ENCODE measurements at places on chromosomes 13 and 19.
A peak's percentile ranks its signal among the peaks of the same experiment; 100 is the strongest.

GRCh38 chr19:54209811-54210494 is 9.3 kb downstream of the RPS9 start:
- DNase-seq, result no peak

- no peak for DNase-seq
These were observed 553.4 kb upstream of the KLF12 start for GRCh38 chr13:74687442-74688182.

GRCh38 chr19:44592451-44592890 is 20.9 kb upstream of the IGSF23 start:
- DNase-seq, result no peak

GRCh38 chr13:113398963-113399754 is 35.2 kb upstream of the GRTP1 start:
- DNase-seq, result no peak

- DNase-seq, result no peak
These were observed 81.0 kb downstream of the GPC6 start for GRCh38 chr13:93307651-93308050.

DNA sequence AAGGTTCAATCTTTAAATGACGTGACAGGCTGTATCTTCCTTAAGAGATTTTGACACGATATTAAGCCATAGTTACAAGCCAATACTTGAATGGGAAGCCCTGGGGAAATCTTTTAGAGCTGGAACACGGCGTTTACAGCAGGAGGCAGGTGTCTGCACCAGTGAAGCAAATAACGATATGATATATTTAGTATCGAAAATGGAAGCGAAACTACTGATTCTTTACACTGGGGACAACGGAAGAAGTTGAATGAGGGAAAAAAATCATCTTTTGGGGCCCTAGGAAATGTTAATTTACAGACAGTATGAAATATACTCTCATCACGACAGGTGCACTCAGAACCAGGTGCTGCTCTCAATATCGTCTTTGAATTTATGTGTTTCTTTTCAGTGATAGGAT is 793.9 kb upstream of the PCDH20 start:
- DNase-seq, result no peak

GRCh38 chr19:22807061-22807835 is 23.3 kb upstream of the ZNF99 start:
- no peak for DNase-seq

DNA sequence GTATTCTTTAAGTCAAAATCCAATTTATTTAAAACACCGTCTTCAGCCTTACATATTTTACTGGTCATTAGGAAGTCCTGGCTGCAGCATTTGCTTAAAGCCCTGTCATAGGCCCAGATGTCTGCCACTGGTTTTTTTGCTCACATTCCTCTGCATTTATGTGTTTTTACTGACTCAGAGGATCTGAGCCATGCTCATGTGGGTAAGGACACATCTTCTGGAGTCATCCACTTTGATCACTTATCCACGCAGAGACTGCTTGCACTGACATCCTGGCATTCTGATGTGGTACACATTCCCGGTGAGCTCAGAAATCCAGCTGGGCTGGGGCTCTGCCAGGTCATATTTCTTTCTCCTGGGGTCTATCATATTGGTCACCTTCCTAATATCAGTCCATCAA is 531.7 kb upstream of the ARGLU1 start:
- no peak for DNase-seq

DNA sequence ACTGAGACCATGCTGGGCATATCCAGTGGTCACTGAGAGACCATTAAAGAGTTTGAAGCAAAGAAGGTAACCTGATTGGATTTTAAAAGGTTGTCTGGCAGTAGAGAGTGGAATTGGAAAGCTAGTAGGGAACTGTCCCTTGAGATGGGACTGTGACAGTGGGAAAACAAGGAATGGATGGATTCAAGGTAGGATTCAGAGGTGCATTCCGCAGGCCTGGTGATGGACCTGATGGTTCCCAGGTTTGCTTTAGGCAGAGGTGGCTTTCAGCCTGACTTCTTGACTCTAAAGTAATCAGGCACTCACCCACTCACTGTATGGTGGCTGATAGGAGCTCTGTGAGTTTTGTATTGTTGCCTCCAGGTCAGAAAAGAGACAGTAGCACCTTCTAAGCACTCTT is 73.0 kb downstream of the DHRS12 start:
- DNase-seq, result no peak

DNA sequence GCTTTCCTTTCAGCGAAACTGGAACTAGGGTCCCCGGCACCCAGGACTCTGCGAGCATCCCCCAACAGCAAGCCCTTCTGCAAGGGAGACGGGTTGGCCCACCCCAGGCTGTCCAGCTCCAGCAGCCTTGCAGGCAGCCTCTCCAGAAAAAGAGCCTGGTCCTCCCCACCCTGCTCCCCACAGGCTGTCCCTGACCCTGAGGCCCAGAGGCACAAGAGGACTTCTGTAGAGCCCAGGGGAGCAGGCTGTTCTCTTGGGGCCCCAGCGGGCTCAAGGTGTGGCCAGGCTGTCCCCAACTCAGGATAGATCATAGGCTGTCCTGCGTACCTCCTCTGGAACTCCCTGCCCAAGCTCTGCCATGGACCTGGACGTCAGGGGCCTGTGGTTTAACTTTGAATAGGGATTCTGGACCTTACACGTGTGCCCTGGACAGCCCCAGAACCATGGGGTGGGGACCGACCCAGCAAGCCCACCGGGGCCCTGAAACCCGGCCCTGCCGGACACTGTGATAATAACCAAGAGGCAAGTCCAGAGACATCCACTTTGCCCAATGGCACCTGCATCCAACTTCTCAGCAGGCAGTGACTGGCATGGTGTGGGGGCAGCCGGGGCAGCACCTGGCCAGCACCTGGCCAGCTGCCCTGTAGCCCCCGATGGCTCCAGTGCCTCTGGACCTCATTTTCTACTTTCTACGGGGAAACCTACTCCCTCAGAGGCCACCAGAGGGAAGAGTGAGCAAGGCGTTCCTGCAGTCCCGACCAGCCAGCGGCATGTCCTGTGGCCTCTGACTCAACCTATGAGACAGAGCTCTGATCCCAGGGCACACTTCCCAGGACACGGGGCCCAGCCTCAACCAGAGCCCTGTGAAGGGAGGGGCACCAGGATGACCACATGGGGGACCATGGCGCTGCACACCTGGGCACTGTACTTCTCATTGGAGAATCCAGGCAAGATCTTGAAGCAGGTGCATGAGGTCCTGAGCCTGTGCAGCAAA is 50.9 kb upstream of the TPM4 start:
- DNase-seq, result no peak

- DNase-seq, result no peak
These were observed 32.1 kb downstream of the SMAD9 start for GRCh38 chr13:36887758-36888521.

GRCh38 chr19:46844067-46844489 is 6.6 kb downstream of the AP2S1 start:
- no peak for DNase-seq

- DNase-seq, result no peak
These were observed 2.9 kb upstream of the MTUS2 start for GRCh38 chr13:28817204-28817603.

DNA sequence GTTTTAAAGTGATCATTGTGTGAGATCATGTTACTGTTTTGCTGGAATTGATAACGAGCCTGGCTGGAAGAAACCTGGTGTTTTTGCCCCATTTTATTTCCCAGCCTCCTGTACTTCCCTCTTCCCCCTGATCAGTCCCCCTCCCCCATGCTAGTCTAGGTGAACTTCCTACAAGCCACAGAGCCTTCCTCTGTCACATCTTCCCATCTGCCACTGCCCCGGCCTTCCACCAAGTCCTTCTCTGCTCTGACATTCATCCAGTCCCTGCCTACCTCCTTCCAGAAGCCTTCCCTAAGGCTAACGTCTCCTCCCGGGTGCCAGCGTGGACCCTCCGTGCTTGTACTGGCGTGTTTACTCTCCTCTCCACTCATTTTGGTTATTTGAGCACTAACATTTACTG is 14.3 kb downstream of the FARP1 start:
- no peak for DNase-seq

DNA sequence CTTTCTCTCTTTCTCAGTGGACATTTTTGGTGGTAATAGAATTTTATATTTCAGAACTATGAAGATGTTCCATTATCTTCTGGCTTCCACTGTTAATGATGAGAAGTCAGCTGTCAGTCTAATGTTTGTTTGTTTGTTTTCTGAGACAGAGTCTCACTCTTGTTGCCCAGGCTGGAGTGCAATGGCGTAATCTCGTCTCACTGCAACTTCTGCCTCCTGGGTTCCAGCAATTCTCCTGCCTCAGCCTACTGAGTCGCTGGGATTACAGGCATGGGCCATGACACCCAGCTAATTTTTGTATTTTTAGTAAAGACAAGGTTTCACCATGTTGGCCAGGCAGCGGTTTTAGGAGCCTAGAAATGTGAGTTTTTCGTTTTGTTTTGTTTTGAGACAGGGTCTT is 4.7 kb downstream of the ZNF317 start:
- no peak for DNase-seq

- no peak for DNase-seq
These were observed at the start of gene DOCK9 for GRCh38 chr13:98977568-98978265. Gene DOCK9 (minus strand): TSS chr13:98978064. CDS start chr13:98977909, 155 bp downstream.

GRCh38 chr19:31177246-31177645 is 172.0 kb downstream of the TSHZ3 start:
- no peak for DNase-seq

DNA sequence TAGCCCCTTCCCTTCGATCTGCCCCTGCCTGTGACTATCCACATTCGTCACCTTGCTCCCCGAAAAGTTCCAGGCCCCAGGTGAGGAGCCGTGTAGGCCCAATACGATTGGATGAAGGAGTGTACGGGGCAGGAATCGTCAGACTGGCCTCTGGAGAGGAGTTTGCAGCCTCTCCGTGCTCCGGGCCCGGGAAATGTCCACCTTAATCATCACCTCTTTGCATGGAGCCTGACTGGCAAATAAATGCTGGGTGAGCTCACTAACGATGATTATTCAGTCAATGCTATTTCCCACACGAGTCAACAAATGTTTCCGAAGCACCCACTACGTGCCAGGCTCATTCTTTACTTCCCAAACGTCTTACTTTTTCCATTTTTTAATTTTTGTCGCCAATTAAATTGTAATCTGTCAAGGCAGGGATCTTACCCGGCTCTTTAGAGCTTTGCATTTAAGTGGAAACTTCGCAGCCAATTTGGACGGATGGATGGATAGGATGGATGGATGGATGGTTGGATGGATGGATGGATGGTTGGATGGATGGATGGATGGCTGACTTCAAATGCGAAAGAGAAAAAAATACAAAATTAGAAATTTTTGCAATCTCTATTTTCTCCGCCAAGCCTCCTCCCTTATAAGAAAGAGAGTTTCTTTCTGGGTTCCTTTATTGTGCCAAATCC is 45.8 kb downstream of the TGDS start:
- DNase-seq, result no peak

DNA sequence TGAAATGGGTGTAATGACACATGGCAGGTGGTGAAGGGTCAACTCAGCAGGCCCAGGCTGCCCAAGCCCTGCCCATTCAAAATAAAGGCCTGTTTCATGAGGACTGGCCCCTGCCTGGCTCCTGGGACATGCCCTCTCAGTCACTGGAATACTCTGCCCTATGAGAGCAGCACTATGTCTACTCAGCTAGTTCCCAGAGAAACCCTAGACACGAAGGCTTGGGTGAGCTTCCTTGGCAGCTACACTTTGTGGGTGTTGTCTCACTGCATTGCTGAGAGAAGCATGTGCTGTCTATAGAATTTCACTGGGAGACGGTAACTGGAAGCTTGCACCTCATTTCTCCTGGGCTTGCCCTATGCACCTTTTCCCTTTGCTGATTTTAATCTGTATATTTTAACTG is 752.8 kb downstream of the LIG4 start:
- DNase-seq, result no peak

- DNase-seq, result peak; percentile 75
These were observed at the start of gene KIRREL2 for GRCh38 chr19:35856546-35857149. Gene KIRREL2 (plus strand): TSS chr19:35856911. CDS start chr19:35857120, 209 bp downstream.

- DNase-seq, result peak; percentile 58
These were observed 7.2 kb downstream of the RPL36 start for GRCh38 chr19:5697022-5697889.

GRCh38 chr19:48826606-48827020 is 9.7 kb downstream of the HSD17B14 start:
- DNase-seq, result no peak

GRCh38 chr13:65378484-65378883 is 1851.7 kb downstream of the PCDH9 start:
- no peak for DNase-seq

DNA sequence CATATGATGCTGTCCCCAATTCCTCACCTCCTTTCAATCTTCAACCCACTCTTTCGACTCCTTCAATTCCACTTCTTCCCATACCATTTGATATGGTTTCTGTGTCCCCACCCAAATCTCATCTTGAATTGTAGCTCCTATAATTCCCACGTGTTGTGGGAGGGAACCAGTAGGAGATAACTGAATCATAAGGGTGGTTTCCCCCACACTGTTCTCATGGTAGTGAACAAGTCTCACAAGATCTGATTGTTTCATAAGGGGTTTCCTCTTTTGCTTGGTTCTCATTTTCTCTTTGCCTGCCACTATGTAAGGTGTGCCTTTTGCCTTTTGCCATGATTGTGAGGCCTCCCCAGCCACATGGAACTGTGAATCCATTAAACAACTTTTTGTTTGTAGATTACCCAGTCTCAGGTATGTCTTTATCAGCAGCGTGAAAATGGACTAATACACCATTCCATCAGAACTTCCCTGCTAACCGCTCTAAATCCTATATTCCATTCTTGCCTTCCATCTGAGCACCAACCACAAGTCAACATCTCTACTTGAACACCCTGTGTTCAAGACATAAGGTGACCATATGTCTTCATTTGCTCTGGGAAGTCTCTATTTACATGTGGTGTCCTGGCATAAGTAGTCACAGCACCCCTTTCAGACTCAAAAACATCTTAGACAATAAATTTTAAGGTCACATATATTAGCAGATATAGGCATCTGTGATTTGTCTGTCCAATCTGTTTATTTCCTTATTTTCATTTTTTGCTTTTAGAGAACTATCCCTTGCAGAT is 122.9 kb downstream of the TSHZ3 start:
- DNase-seq, result no peak

GRCh38 chr13:107348471-107348870 is 780.5 kb upstream of the ARGLU1 start:
- DNase-seq, result no peak

DNA sequence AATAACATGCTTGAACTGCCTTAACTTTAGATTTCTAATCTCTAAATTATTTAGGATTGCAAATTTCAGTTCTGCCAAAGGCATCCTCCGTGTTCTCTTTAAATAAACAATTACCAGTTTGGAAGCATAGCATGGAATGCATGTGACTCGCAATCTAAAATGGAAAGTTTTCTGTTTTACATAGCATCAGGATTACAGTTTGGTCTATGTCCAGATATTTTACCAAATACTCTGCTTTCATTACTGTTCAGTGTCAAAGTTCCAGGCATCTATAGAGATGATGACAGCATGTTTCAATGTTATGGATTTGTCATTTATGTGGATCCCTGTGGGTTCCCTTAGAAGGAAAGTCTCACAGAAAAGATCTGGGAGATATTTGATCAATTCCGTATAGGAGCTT is 16.8 kb downstream of the FLT1 start:
- DNase-seq, result no peak

Data from activated CD8-positive, alpha-beta memory T cell treated with anti-CD3 and anti-CD28 coated beads, Interleukin-2, amount 50 U/mL, for 48 hours (primary cell).